Posterior vena cava (tissue), 2 donors: ENCODE measurements at places on chromosomes 7 and 10. TPM values are rescaled to one million over a fixed set of nuclear protein-coding genes. Genes with fewer than 3 reads are reported as not detected.
A peak's percentile ranks its signal among the peaks of the same experiment; 100 is the strongest.

The CCDC126 gene
- total RNA-seq = 11.3 TPM

The C10orf105 gene
- 0.24 TPM for total RNA-seq

The WDR86 gene
- 4.1 TPM for total RNA-seq

The TYSND1 gene
- total RNA-seq = 5.3 TPM

The SPAM1 gene
- total RNA-seq = not detected

- DNase-seq = no peak
Measured at GRCh38 chr10:92440578-92440977, 133.3 kb downstream of the IDE start.

- DNase-seq = no peak
Measured at GRCh38 chr7:17336168-17336567, 37.7 kb downstream of the AHR start.

DNA sequence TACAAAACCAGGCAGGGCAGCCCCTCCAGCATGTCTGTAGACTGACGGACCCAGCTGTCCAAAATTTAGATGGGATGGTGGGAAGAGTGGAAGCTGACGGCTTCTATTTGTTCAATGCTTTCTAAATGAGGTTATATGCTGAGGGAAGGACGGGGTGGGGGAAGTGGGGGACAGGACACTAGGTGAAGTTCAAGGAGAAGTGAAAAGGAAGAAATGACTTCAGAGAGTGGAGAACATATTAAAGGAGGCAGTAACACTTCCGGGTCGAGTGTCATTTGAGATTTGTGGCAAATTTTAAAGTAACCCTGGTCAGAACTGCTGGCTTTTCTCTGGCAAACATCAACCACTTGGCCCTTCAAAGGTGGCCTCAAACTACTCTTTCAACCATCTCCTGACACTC is 9.4 kb downstream of the PIP4K2A start:
- DNase-seq = no peak

DNA sequence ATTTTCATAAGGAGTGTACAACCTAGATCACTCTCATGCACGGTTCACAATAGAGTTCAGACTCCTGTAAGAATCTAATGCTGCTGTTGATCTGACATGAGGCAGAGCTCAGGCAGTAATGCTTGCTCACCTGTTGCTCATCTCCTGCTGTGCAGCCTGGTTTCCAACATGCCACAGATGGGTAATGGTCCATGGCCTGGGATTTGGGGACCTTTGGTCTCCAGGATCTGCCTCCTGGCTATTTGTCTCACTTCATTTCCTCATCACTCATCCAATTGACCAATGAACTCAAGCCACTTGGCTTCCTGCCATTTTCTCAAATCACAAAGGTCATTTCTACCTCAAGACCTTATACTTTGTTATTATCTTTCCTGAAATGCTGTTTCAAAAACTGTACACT is 786.1 kb downstream of the ANKRD7 start:
- no peak for DNase-seq

- DNase-seq = peak; percentile 89
Measured at GRCh38 chr7:155796381-155797261, 15.6 kb downstream of the SHH start.

DNA sequence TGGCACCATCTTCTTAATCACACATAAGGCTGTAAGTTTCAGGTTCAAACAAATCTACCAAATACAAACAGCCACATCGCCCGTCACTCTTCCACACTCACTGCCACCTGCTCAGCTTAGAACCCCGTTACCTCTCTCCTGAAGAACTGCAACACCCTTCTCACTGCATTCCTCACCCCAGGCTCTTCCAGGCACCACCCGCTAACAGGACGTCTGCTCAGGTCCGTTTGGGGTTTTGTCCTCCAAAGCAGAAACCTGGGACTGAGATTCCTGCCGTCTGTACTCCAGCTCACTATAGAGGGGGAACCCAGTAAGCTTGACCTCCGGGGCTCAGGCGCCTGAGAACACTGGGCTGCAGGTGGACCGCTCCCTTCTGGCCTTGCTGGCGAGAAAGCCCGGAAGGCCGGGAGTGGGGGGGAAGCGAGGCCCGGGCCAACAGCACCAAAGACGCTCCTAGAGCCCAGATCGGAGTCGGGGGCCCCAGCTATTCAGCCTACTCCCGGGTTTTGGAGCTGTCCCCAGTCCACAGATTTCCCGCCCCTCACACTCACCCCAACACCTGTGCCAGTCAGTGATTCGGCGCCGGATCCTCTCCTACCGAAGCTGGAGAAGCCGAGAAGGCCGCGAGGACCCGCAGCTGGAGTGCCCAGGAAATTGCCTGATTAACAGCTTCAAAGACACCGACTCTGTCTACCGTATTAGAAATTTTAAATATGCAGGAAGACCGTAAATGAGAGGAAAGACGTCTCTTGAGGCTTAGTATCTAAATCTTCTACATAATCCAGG is at the start of gene AP3M1:
Gene AP3M1, minus strand, starts transcription at position 625 of the 786 bp plus-strand sequence. CDS start 12,449 bp downstream, outside the sequence.
- peak; percentile 93 for DNase-seq

- DNase-seq = no peak
Measured at GRCh38 chr7:101094791-101095375, 9.6 kb downstream of the TRIM56 start.

DNA sequence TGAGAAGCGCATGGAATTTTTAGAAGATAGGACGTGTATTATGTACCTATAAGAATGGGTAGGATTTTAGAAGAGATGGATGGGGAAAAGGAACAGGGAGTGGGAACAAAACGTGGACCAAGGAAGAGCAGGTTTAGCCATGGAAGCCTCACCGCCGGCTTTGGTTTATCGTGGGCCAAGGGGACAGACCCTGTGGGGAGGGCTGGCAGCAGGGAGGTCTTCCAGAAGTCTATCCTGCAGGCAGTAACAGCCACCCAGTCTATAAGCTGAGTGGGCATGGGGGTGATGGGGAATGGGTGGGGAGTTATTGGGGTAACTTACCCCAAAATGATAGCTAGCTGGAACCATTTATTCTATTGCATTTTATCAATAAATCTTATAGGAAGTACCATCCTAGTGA is 44.9 kb downstream of the IKZF1 start:
- DNase-seq = no peak

GRCh38 chr10:49024484-49024883 is 84.8 kb upstream of the LRRC18 start:
- DNase-seq = no peak

- no peak for DNase-seq
Measured at GRCh38 chr7:108442039-108442568, 14.1 kb downstream of the NRCAM start.

DNA sequence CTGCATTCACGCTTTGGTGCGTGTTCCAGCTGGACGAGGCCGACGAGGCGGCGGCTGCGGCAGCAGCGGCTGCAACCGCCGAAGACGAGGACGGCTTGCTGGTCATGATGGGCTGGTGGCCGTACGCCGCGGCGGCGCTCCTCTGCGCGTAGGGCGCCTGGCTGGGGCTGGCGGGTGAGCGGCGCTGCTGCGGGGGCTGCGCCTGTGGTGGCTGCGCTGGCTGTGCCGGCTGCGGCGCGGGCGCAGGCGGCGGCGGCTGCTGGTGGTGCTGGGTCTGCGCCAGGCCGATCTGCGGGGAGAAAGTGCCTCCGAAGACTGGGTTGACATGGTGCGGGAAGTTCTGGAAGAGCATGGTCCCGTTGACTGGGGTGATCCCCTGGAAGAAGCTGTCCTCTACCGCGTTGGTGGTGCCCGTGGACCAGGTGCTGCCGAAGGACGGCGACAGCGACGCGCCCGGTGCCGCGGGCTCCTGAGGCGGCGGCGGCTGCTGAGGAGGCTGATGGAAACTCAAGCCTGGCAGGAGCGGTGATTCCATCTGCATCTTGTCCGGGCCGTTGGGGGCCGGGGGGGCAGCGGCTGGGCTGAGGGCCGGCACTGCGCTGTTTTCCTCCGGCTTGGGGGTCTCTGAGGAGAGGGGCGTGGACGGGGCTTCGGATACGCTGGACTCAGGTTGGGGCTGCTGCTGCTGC is 51.1 kb downstream of the CPEB3 start:
- DNase-seq = peak; percentile 84

DNA sequence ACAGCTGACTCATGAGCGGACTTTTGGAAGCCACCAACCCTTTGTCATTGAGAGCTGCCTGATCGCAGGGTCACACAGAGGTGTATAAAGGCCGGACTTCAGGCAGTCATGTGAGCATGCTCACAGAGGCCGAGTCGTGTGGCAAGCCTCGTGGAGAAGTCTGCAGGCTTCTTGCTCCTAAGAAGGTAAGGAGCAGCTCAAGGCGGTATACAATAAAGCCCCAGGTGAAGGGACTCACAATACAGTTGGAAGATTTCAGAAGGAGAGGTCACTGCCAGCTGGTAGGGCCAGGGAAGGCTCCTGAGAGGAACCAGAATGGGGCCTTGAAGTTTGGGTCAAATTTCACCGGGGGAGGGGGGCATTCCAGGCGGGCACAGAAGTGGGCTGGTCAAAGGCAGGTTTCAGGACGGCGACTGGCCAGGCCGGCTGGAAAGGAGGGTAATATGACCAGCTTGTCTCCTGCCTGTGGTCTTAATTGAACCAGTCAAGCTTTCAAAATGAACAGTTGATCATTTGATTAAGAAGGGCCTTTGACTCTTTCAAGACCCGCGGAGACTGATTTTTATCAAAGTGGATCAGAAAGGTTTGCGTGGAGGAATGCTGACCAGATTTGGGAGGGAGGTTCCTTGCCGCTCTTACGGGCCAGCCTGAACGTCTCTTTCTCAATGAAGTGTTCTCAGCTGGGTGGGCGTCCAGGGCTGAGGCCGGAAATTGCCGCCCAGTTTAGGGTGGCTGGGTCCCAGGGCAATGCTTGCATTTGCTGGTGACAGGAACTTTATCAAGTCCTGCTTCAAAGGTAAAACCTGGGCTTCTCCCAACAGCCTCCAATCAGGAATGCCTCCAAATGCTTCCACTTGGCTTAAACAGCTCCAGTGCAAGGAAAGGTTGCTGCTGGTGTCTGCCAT is 178.6 kb downstream of the EMX2 start:
- DNase-seq = no peak

DNA sequence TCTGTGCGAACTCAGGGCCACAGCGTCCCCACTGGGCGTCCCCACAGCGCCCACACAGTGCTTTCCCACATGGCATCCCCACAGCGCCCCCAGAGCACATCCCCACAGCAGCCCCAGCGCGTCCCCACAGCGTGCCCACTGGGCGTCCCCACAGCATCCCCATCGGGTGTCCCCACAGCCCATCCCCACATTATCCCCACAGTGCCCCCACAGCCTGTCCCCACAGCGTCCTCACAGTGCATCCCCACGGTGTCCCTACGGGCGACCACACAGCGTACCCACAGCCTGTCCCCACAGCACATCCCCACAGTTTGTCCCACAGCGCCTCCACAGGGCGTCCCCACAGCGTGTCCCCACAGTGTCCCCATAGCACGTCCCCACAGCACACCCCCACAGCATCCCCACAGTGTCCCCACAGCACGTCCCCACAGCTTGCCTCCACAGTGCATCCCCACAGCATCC is 131.6 kb downstream of the ACTR3B start:
- no peak for DNase-seq

DNA sequence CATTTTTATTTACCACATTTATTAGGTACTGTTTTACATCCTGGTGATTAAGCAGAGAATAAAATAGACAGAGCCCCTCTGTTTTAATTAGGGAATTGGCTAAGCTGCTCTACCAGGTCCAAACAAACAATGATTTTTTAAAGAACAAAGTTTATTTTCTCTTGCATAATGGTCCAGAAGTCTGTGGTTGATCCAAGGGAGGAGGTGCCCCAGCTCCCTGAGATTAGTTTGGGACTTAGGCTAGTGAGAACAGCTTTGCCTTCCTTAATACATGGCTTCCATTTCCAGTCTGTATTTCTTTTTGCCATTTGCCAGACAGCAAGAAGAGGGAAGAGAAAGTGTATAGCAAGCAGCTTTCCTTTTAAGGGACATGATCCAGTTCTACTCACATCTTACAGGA is 2.9 kb upstream of the MIOS start:
- no peak for DNase-seq

- DNase-seq = no peak
Measured at GRCh38 chr7:102300643-102301221, 14.1 kb downstream of the SH2B2 start.

- no peak for DNase-seq
Measured at GRCh38 chr10:61939902-61940301, 38.4 kb downstream of the ARID5B start.

GRCh38 chr7:105315357-105315756 is 73.4 kb downstream of the SRPK2 start:
- no peak for DNase-seq

- DNase-seq = no peak
Measured at GRCh38 chr10:61669161-61669725, 6.5 kb downstream of the CABCOCO1 start.

DNA sequence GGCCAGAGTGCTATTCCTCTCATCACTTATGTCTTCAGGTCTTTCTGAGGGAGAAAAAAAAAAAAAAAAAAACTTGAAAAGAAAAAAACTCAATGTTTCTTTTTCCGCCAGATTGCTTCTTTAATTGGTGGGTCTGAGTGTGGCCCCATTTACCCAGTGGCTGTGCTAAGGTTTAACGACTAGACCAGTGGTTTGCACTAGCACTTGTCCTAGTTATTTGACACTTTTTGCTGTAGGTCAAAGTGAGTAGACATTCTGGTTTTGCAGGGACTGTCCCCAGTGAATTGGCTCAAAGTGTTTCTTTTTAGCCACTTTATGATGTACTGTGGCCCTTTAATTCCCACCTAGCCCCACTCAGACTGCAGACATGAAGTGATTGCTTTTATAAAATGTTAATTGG is 273.3 kb downstream of the PTEN start:
- no peak for DNase-seq

DNA sequence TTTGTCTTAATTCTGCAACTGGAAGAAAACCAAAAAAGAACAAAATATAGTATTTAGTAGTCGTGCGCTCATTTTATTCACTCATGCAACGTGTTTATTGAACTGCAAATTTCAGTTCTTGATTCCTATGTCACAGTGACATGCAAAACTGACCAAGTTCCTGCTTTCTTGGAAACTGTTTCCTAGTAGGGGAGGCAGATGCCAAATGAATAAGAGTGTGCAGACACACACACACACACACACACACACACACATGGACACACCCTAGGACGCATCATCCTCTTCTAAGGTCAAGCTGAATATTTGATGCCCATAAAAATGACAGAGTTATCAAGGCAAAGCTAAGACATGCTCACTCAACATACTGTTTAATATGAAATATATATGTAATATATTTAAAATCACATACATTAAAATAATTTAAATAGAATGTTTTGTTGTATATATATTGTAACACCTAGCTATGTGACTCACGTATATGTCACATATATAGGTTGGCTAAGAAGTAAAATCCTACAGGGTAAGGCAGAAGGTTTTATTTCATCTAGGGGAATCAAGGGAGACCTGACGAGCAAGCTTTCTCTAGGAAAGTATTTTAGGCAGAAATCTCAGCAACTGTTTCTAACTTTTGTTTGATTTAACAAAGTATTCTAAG is 79.6 kb downstream of the SVIL start:
- no peak for DNase-seq
